ENCODE measurements at places on chromosomes 4 and X.

- DNase-seq: no peak
Observed at GRCh38 chr4:114077610-114078009, 98.2 kb upstream of the ARSJ start.

GRCh38 chr4:179165000-179165738 is 1722.9 kb upstream of the AGA start:
- no peak for DNase-seq

DNA sequence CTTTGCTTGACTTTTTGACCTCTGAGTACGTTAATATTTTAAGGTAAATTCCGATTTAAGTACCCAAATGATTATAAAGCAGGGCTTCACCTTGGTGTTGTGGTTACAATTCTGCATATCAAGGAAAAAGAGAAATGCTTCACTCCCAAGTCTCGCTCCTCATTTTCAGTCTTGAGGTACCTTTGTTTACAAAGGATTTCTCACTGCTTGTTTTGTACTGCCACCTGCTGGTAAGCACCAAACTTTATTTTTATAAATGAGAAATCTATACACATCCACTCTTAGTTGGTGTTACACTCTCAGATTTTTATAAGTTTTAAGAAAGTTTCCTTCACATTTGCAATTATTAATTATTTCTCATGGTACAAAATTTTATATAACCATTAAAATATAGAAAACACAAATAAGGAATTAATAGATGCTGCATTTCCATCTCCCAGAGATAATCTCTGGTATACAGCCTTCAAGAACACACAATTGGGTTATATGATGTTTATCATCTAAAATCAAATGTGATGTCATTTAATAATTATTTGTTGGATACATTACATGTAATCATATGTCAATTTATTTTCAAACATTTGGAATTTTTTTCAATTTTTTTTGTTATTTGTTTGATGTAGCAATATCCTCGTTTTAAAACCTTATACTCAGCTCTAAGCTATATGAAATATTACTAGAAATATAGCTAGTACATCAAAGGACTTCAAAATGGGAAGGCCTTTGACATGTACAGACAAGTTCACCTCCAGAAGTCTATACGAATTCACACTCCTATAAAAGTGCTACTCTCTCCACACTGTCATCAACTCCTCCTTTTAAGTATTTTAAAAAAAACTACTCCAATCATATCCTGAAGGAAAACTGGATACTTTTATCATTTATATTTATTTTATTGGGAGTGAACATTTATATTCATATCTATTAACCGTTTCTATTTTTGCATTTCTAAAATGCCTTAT is 179.9 kb downstream of the KCNIP4 start:
- peak; percentile 54 for DNase-seq

DNA sequence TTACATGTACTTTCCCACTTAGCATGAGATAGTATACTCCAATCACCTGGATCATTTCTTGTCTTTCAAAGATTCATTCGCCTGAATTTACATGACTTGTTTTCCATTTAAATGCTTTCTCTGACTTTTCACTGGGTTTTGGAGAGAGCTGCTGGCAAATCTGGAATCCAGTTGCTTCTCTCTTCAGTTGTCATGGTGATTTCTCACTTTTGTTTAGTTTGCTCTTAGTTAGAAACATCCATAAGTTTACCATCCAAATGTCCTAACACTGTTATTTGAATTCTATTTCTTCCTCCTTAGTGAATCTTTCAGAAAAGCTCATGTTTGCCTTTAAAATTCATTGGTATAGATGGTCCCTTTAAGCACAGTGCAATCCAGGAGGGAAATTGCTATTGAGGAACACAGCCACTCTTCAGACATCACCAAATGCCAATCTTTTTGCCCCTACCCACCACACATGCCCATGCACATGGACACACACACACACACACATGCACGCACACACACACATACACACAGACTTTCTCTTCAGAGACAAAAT is 51.7 kb downstream of the REELD1 start:
- no peak for DNase-seq

GRCh38 chr4:185384930-185385331 is 10.8 kb downstream of the LRP2BP start:
- DNase-seq: peak; percentile 49

- no peak for DNase-seq
Observed at GRCh38 chr4:77169481-77169880, 12.5 kb downstream of the CCNG2 start.

DNA sequence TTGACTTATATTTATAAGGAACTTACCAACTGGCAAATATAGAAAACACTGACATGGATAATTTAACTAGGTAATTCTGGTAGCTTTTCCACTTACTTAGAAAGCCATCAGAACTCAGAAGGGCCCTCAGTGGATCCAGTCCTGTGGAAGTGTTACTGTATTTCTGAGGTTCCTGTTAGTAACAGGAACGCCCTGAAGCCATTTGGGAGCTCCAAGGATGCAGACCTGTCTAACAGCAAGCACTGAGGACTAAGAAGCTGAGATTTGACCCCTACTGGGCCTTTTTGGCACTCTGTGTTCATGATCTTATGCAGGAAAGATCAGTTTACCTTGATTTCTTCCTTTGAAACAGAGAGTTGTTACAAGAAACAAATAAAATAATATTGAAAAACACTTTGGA is 46.0 kb upstream of the TLL1 start:
- no peak for DNase-seq

DNA sequence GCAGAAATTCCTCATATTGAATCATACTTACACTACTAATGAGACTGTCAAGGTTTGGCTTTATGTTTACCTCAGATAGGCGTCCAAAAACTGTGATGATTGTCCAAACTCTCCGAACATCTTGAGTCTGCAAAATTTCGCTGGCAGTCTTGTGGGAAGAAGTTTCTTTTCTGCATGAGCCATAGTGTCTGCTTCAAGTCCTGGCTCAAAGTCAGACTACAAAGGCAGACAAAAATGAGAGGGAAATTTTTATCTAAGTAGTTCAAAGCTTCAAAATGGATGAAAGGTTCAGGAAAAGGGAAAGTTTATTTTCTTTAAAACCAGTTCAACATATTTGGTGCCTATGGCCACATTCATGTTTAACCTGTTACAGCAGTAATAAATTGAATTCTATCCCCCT is 40.7 kb downstream of the PALLD start:
- DNase-seq: no peak
